Activated CD4-positive, alpha-beta T cell treated with anti-CD3 and anti-CD28 coated beads for 36 hours (primary cell): ENCODE measurements at places on chromosomes 6 and 20. TPM values are rescaled to one million over a fixed set of nuclear protein-coding genes. Genes with fewer than 3 reads are reported as not detected.

Gene GGTLC1
- total RNA-seq, result not detected

Gene VNN1
- not detected for total RNA-seq

Gene C20orf144
- total RNA-seq, result 0.16 TPM

Gene SLC44A4
- total RNA-seq, result 0.27 TPM

DNA sequence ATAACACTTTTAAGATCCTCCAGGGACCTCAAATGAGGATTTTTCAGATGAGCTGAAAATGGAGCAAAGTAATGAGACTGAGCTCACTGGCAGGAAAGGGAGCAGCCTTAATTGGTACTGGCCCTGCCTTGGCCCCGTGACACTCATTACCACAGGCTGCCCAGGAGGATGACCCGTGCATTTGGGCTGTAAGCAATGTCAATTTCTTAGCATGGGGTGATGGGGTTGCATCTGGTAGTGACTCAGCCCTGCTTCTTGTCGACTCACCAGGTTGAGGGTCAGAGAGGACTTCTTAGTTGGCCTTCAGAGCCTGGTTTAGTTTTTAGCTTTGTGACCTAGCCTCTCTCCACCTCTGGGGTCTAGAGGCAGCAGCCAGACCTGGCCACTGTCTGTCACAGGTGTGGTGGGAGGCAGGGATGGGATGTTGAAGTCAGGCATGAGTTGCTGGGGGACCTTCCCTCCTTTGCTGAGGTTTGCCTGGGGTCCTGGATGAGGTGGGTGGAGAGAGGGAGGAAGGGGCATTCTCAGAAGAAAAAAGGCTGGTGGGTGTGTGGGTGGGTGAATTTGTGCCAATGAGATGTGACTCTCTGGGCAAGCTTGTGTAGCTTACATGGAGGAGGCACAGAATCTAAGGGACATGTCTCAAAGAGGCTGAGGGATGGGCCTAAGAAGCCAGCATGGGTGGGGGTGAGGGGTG, 25.9 kb upstream of the EPB41L1 start:
- H3K27me3 ChIP-seq, result no peaks in the 10 kb centered on the region
- H3K27ac ChIP-seq, result no peak overlapping the region
- no peak overlapping the region for H3K4me3 ChIP-seq
- no peaks in the 10 kb centered on the region for H3K4me1 ChIP-seq
- DNase-seq, result no peak

DNA sequence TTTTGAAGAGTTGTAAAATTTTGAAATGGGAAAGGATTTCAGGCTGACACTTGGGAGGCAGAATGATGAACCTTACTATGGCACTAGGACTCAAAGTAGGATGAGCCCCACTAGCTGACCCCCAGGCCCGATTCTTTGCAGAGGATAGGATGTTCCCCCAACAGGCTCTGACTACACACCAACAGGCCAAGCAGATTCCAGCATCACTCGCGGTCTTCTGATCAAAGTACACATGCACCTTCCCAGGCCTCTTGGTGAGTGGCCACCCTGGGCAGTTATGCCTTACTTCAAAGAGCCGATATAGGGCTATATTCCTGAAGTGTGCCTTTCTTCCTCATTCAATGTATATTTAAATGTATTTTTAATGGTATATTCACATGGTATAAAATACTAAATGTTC, 117.6 kb upstream of the TMEM181 start:
- no peaks in the 10 kb centered on the region for H3K27me3 ChIP-seq
- peaks cover 4% of the 10 kb centered on the region for H3K36me3 ChIP-seq
- DNase-seq, result no peak

DNA sequence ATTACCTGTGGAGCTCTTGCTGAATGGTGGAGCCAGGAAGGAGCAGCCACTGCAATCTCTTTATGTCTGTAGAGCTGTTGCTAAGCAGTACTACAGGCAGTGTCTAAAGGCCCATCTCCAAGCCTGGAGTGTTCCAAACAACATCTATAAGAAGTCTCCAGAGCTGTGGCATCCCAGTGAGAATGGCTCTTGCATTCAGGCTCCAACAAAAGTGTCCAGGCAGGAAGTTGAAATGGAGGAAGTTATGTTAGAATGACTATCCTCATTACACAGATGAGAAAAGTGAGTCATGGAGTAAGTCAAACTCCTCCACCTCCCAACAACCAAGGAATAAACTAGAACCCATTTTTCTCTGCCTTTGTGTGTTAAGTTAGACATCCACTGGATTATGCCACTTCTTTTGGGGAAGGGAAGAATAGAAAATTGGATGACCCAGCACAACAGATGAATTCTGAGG, 288.5 kb upstream of the STXBP5 start:
- no peak for DNase-seq
- H3K27me3 ChIP-seq, result peaks cover 5% of the 10 kb centered on the region
- no peaks in the 10 kb centered on the region for H3K36me3 ChIP-seq
- peaks cover 21% of the 10 kb centered on the region for H3K4me1 ChIP-seq
- no peak overlapping the region for H3K27ac ChIP-seq
- no peak overlapping the region for H3K4me3 ChIP-seq

DNA sequence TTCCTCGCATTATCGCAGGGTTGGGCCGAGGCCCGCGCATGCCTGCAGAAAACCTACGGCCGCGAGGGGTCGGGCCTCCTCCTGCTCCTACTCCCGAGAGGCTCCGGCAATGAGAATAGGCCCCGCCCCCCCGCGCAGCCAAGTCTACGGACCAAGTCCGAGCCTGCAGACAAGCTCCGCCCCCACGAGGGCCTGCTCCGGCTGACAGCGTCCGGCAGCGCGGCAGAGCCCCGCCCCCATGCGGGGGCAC, 3.1 kb upstream of the GPSM3 start:
- H3K4me3 ChIP-seq, result peak overlapping the region; percentile 94

DNA sequence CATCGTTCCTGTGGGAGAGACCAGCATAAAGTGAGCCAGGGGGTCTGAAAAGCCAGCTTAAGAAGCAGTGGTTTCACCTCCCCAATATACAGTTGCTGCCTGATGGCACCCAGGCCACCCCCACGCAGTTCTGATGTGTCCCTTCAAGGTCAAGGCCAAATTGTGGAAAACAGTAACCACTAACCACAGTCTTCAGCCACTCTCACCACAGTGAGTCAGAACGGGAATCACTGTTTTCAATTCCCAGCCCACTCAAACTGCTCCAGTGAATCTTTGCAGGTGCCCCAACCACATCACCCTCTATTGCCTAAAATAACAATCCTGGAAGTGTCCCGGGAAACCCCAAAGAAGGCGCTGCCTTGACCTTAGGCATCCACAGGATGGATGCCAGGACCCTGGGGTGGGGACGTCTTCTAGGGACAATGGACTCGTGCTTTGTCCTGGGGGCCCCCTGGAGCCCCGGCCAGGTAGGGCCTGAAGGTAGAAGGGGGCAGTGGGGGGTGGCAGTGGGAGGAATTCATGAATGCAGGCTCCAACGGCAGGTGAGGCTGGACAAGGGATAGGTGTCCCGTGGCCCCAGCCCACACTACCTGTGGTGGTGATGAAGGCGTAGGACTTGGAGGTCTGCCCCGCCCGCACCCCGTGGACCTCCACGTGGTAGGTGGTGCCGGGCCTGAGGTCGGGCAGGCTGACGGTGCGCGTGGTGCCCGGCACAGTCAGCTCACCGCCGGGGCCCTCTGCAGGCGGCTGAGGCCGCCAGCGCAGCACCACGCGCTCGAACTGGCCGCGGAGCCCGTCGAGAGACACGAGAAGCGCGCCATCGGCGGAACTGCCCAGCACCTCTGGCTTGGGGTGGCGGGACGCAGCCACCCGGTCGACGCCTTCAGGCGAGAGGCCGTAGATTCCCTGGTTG, 22.2 kb downstream of the TNXB start:
- peak; percentile 50 for DNase-seq
- no peaks in the 10 kb centered on the region for H3K36me3 ChIP-seq

DNA sequence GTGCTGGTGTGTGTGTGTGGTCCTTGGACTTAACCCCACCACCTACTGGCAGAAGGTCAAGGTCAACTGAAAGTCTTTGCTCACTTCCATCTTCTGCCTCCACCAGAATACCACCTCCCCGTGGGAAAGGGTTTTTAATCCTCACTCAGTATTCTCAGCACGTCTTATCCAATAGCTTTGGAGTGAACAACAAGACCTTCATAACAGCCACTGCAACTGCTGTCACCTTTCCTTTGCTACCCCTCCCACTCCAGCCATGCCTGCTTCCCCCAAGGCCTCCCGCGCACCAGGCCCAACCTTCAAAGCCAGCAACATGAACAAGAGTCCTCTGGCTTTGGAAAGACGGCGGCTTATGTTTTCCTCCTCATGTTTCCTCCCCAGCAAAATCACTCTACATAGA, 787 bp upstream of the BTN2A2 start:
- H3K27ac ChIP-seq, result no peak overlapping the region
- peaks cover 19% of the 10 kb centered on the region for H3K4me1 ChIP-seq
- H3K4me3 ChIP-seq, result peak overlapping the region; percentile 85
- no peak for DNase-seq
- H3K36me3 ChIP-seq, result peaks cover 10% of the 10 kb centered on the region

- H3K36me3 ChIP-seq, result no peaks in the 10 kb centered on the region
- no peak for DNase-seq
- H3K4me3 ChIP-seq, result no peak overlapping the region
- H3K27ac ChIP-seq, result no peak overlapping the region
- H3K4me1 ChIP-seq, result peaks cover 18% of the 10 kb centered on the region
- H3K27me3 ChIP-seq, result peaks cover 3% of the 10 kb centered on the region
These were observed 52.4 kb upstream of the ARMC2 start for GRCh38 chr6:108795814-108796213.

DNA sequence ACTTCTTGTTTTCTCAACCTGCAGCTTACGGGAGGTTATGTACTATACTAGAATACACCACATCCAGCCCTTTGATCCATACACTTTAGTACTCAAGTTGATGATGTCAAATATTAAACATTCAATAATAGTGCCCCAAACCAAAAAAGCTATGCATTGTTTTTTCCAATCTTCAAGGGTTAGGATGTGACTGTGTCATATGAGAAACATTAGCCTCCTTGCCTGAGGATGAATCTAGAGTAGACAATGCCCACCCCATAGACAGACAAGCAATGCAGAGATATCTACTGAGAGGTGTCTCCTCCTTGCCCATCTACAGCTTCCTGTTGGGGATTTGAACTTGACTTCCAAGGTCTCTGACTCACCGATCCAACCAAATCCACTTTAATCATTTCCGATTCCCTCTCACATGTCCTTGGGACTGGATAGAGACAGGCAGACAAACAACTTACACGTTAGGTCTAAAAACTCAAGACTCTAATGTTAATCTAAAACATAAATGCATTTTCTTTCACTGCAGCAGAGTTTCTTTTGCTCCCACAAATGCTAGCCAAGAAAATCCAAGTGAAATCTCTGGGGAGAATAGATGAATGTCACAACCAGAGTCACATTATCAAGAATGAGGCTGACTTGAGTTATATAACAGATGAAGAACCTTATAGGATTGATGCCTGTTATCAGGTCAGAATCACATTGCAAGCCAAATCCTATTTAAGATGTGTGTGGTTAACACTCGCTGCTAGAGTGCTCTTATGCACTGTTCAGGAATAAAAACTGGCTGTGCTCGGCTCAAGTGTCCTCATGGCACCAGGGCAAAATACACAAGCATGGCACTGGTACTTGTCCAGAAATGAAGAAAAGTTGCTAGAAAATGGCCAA, 75.5 kb upstream of the TNFAIP3 start:
- H3K27me3 ChIP-seq, result no peaks in the 10 kb centered on the region
- peak overlapping the region; percentile 47 for H3K4me3 ChIP-seq
- peaks cover 55% of the 10 kb centered on the region for H3K4me1 ChIP-seq
- H3K27ac ChIP-seq, result peak overlapping the region; percentile 77
- no peak for DNase-seq

DNA sequence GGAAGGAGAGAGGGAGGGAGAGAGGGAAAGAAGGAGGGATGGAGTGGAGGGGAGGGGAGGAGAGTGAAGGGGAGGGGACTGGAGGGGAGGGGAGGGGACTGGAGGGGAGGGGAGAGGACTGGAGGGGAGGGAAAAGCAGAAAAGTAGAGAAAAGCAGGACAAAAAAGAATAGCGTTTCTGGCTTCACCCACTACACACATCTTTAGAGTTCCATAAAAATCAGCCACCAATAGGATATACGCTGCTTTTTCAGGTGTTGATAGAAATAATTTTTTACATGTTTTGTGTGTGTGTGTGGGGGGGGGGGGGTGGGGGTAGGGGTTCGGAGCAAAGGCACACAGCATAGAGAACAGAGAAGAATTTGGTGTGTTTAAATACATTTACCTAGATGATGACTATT, 1259.1 kb downstream of the EPHA7 start:
- no peak overlapping the region for H3K4me3 ChIP-seq
- DNase-seq, result no peak
- H3K36me3 ChIP-seq, result no peaks in the 10 kb centered on the region
- no peaks in the 10 kb centered on the region for H3K27me3 ChIP-seq
- H3K27ac ChIP-seq, result no peak overlapping the region
- no peaks in the 10 kb centered on the region for H3K4me1 ChIP-seq

- H3K36me3 ChIP-seq, result peaks cover 17% of the 10 kb centered on the region
- H3K4me1 ChIP-seq, result peaks cover 10% of the 10 kb centered on the region
- H3K4me3 ChIP-seq, result no peak overlapping the region
- no peaks in the 10 kb centered on the region for H3K27me3 ChIP-seq
- DNase-seq, result no peak
- H3K27ac ChIP-seq, result no peak overlapping the region
These were observed 3.9 kb downstream of the ITPA start for GRCh38 chr20:3213226-3213625.

DNA sequence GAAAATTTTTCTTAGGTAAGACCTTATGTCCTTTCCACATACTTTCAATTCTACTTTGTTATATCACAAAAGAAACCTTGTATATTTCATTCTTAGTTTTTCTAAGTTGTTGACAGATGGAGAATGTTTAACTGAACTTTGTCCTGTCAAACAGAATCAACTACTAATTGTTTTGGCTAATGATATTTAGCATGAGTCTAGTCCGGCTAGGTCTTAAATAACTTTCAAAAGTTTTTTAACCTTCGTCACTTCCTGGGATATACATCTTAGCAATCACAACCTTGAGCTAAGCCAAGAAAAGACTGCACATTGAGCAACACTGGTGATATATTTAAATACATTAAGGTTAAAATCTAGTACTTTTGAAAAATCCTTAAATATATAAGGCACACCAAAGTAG, 62.9 kb upstream of the RUNX2 start:
- no peak overlapping the region for H3K4me3 ChIP-seq
- H3K27ac ChIP-seq, result no peak overlapping the region
- no peaks in the 10 kb centered on the region for H3K27me3 ChIP-seq
- no peak for DNase-seq

DNA sequence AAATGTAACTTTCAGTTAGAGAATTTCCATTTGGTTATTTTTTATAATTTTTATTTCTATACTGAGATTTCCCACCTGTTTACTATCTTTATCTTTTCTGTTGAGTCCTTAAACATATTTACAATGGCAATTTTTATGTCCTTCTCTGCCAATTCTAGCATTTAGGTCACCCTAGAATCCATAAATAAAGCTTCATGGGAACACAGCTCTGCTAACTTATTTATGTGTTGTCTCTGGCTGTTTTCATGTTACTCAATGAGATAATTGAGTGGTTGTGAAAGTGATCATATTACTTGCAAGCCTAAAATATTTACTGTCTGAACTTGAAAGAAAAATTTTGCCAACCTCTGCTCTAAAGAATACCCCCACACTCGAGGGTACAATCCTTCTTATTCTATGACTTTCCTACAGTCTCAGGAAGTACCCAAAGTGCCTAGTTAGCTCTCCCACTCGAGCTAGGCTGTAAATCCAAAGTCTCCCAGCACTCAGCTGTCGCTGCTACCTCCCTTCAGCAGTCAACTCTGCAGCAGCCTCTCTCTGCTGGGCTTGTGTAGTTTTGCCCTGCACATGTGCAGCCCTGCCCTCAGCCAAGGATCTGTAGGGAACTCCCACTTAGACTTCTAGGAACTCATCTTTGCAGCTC, 53.5 kb upstream of the GCLC start:
- no peaks in the 10 kb centered on the region for H3K27me3 ChIP-seq
- no peak overlapping the region for H3K27ac ChIP-seq
- no peak for DNase-seq
- no peak overlapping the region for H3K4me3 ChIP-seq
- no peaks in the 10 kb centered on the region for H3K36me3 ChIP-seq
- H3K4me1 ChIP-seq, result peaks cover under 1% of the 10 kb centered on the region
